Fibroblast of skin of left biceps (primary cell): ENCODE measurements at places on chromosomes 12 and 14.

DNA sequence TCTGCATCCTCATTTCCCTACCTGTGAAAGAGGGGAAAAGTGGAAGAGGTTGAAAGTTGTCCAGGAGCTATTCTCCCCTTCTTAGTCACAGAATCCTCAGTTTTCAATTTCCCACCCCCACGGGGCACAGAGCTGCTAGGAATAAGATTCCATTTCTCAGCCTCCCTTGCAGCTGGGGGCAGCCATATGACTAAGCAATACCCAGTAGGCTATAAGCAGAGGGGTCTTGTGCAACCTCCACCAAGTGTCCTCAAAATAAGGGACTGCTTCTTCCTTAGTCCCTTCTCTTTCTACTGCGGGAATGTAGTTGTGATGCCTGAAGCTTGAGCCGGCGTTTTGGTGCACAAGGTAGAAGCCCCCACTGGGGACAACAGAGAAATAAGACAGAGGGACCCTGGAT lies 40.9 kb downstream of the VWF start:
- DNase-seq, result no peak

DNA sequence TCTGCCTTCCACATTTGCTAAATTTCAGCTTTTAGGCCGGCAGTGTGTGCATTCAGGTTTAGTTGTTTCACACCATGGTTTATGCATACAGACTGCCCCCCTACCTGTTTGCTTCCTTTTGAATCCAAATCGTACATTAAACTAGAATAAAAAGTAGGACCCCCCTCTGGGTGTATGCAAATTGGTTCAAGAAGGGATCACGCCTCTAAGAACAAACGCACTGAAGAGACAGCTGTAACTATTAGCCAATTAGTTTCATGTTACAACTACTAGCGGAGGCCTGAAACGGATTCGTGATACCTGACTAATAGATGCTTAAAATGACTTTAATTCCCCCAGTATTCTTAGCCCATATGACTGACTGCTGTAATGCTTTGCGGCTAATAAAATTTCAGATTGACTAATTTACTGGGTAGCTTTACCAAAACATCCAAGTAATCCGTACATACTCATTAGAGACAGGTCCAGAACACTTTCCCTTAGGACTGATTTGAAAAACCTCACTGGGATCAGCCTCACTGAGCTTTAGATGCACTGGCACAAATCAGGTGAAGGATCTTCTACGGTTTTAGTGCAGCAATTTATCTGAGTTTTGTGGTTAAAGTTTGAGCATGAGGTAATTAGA lies 411.8 kb downstream of the NPAS3 start:
- no peak for DNase-seq

DNA sequence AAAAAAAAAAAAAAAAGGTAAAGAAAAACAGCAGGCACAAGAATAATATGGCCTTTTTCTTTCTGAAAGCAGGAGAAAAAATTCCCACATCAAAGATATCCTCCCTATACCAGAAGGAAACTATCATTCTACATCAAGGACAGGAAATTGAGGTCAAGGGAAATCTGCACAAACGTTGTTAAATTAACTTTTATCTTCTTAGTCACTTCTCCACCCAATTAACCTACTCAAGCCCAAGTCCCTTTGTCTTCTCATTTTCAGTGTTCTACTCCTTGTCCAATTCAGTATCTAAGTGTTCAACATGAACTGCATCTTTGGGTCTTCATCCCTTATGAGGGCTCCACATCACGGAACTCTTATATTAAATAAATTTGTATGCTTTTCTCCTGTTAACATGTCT lies 15.7 kb downstream of the NDUFA12 start:
- no peak for DNase-seq

DNA sequence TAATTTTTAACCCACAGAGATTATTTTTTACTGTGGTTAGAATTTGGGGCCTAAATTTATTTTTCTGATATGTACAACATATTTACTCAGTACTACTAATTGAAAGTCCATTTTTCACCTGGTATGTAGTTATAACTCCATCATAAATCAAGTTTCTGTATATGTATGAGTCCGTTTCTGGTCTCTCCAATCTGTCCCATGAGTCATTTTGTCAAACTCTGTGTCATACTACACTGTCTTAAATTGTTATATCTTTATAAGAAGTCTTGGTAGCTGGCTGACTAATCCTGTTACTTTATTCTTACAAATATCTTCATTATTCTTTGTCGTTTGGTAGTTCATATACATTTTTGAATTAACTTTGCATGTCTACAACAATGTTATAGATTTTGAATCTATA lies 344.0 kb downstream of the PDZRN4 start:
- no peak for DNase-seq

GRCh38 chr12:92696216-92696615 lies 6.6 kb upstream of the PLEKHG7 start:
- no peak for DNase-seq

GRCh38 chr12:105234197-105234596 lies 1.8 kb downstream of the APPL2 start:
- no peak for DNase-seq

DNA sequence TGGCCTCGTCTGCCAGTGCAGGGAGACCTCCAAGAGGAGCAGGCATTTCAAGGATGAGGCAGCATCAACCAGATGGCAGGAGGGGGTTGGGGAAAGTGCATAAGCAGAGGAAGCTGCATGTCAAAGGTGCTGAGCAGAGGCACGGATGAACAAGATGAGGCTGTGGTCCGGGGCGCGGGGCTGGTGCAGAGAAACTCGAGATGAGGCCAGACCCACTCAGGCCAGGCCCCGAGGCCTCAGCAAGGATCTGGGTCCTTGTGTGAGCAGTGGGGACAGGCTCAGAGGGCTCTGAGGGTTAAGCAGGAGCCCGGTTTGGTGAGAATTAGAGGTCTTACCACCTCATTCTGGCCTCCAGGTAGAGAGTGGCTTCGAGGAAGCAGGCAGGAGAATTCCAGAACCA lies 98.8 kb downstream of the DICER1 start:
- DNase-seq, result no peak

GRCh38 chr12:120346681-120347080 lies 19.1 kb upstream of the PLA2G1B start:
- no peak for DNase-seq

DNA sequence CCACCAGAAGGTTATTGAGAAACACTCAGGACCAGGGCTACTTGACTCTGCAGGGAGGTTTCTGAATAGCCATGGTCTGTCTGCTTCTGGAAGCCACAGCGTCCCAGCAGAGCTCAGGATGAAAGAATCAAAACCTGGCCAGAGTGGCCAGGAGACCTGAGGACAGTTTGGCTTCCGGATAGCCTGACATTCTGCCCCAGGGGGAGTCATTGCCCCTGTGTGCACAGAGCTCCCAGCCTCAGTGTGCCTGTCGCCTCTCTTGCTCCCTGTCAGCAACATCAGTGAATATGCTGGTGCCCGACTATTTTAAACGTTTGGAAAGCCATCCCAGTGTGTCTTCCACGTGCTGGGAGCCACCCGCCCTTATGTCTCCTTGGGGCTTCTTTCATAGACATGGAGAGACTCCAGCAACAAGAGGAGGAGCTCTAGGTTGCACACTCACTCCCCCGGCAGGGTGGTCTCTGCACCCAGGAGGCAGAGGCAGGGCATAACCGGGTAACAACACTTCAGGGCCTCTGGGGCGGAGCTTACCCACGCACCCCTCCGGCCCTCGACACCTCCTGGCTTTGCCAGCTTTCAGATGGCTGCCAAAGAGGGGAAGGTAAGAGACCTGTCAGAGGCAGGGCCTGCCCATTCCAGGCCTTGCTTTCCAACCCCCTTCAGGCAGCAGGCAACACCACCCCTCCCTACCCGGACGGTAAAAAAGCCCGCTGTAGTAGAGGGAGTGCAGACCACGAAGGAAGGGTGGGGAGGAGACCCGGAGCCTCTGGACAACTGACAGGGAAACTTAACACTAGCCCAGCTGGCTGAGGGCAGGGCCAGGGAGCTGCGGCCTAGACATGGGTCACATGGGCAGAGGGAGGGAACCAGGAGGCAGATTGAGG lies 19.0 kb upstream of the SLC6A12 start:
- no peak for DNase-seq

GRCh38 chr14:104678346-104678745 lies 11.1 kb upstream of the INF2 start:
- DNase-seq, result no peak

DNA sequence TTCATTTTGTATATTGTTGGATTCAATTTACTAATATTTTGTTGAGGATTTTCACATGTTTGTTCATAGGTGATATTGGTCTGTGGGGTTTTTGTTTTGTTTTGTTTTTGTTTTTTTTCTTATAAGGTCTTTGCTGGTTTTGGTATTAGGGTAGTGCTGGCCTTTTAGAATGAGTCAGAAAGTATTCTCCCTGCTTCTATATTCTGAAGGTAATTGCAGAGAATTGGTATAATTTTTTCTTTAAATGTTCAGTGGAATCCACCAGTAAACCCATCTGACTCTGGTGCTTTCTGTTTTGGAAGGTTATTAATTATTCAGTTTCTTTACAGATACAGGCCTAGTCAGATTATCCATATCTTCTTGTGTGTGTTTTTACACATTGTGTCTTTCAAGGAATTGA lies 8.9 kb downstream of the TOGARAM1 start:
- DNase-seq, result no peak

GRCh38 chr12:15603474-15604085 lies 185.6 kb downstream of the EPS8 start:
- DNase-seq, result no peak

DNA sequence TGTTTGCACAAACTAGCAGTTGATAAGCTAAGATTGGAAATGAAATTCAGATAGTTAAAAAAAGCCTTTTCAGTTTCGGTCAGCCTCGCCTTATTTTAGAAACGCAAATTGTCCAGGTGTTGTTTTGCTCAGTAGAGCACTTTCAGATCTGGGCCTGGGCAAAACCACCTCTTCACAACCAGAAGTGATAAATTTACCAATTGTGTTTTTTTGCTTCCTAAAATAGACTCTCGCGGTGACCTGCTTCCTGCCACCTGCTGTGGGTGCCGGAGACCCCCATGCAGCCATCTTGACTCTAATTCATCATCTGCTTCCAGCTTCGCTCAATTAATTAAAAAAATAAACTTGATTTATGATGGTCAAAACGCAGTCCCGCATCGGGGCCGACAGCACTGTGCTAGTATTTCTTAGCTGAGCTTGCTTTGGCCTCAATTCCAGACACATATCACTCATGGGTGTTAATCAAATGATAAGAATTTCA lies 335.6 kb downstream of the TMEM121 start:
- no peak for DNase-seq

- no peak for DNase-seq
Observed at GRCh38 chr14:87351007-87351406, 642.0 kb downstream of the GALC start.
